Mucosa of gallbladder (tissue), 1 donor: ENCODE measurements at places on chromosomes 3 and 15.

- DNase-seq: no peak
These were observed 138.1 kb upstream of the DAZL start for GRCh38 chr3:16743276-16743675.

- no peak for DNase-seq
These were observed 336.1 kb downstream of the GBE1 start for GRCh38 chr3:81425198-81425868.

DNA sequence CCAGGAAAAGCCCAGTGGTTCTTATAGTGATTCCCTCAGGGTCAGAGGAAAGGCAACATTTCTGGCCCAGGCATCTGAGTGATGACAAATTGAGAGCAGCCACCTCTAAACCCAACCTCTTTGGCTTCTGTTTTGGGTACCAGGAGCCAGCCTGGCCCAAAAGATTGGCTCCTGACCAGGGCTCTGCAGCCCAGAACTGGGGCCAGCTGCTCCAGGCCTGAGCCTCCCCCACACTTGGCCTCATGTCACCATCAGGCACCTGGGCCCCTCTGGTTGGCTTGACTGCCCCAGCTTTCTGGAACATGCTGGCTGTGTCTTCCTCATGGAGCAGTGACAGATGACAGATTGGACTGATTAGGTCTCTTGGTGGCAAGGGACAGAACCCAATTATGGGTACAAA lies 26.0 kb upstream of the HCN4 start:
- DNase-seq: no peak

DNA sequence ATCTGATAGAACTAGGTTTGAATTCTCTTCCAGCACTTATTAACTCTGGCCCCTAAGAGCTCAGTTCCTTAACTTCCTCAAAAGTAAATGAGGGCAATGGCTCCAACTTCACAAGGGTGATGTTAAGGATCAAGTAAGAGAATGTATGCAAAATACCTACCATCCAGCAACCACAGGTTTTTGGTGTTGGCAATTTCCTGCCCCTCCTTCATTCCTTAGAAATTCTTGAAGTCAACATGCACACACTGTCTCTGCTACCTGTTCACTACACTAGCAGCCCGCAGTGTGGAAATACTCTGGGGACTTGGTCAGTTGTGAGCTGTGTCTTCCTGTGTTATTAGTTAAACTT lies 5.0 kb downstream of the ZBED2 start:
- no peak for DNase-seq

DNA sequence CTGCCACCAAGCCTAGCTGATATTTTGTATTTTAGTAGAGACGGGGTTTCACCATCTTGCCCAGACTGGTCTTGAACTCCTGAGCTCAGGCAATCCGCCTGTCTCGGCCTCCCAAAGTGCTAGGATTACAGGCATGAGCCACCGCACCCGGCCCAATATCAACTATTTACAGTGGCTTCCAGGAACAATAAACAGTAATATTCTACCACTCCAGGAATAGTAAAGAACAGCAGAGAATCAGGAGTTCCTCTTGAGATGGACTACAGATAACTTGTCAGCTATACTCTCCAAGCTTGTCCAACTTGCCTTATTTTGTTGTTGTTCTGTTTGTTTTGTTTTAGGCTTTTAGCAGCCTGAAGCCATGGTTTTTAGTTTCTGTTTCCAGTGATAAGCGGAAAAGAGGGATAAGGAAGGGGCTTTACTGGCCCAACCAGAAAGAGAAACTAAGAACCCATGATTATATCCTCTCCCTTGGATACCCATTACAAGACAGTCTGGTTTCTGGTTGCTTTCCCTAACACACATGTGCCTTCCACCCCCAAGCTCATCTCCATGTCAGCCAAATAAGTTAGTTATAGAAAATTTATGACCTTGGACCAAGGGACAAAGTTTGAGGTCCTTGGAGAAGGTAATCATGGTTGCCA lies 36.7 kb downstream of the ARHGEF3 start:
- no peak for DNase-seq

DNA sequence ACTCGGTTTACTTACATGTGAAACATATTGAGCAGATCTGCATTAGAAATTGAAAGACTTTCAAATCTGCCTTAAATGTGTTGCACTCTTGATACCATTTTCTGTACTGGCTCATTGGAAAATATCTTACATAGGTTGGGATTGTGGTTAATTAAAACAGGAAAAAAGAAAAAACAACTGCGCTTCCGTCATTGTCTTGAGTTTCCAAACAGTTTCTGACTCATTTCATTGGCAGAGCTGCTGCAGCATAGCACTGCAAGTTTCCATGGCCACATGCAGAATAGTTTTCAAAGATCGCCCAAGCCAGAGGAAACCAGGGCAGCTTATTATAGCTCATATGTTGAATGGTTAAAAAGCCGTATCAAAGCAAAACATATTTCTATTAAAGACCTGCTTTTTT lies 446.6 kb upstream of the BCHE start:
- DNase-seq: no peak

DNA sequence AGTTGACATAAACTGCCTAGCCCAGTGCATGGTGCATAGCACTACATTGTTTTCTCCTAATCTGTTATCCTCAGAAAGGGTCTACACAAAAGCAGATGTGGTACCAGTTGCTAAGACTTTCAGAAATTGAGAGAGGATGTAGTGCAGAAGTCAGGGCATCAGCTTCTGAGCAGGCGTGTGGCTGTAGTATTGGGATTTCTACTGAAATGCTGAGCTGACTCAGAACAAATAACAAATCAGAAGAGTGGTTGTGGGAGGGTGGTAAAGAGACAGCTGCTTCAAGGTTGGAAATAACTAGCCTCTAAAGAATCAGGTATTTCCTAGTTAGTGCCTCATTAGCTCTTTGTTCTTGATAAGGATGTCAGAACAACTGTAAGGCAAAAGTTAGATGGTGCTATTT lies 161.3 kb downstream of the AKAP13 start:
- no peak for DNase-seq

- no peak for DNase-seq
These were observed 134.1 kb downstream of the ARPP21 start for GRCh38 chr3:35773417-35773816.

GRCh38 chr3:5205165-5205941 lies 17.8 kb downstream of the EDEM1 start:
- DNase-seq: no peak

GRCh38 chr3:39329493-39329892 lies at the start of gene CCR8:
TSS of gene CCR8 (plus strand) at chr3:39329709. CDS start at chr3:39332332, 2,623 bp downstream.
- no peak for DNase-seq
